AG04449 (cell line): ENCODE measurements at places on chromosomes 5 and 9.
A peak's percentile ranks its signal among the peaks of the same experiment; 100 is the strongest.

DNA sequence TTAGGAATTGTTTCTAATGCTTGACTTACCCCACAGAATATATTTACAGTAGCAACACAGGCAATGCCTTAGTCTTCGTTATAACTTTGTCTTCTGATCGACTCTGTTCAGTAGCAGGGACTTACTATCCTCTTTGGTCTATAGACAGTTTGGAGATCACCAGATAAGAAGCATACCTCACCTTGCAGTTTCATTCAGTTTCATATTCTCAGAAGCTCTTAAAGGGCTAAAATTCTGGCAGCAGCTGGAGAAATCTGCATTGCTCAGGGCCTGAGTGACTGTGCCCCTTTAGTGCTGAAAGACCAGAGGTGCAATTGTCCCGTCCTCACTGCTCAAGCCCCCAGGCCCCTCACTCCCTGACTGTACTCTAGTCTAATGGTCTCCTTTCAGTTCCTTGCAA, 26.0 kb downstream of the ZBTB43 start:
- DNase-seq = no peak

DNA sequence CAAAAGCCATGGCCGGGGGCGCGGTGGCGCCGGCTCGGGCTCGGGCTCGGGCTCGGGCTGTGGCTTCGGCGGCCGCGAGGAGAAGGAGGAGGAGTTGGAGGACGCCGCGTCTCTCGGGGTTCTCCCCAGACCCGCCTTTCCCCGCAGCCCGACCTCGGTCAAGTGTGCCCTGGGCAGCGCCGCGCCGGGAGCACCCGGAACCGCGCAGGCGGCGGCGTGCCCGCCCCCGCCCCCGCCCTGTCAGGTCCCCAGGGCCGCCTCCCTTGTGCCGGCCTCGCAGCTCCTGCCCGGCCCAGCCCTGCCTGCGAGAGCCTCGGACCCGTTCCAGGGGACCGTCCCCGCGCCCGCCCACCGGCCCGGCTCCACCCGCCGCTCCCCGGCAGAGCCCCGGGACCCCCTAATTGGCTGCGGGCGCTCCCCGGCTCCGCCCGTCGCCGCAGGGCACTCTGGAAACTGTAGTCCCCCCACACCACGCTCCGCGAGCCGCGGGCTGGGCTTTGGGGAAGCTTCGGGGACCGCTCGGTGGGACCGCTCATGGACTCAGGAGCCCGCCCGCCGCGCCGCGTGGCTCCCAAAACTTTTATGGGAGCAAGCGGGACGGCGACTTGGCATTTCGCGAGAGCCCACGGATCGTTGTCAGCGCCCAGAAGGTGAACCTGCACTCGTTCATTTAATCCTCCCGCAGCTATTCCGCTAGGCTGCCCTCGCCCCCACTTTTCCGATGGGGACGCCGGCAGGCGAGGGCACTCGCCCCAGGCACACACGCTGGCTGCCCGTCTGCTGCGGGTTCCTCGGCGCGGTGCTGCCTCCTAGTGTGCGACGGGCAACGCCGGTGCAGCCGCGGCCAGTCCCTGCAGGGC, at the start of gene STK10:
STK10 (minus strand) TSS at position 192 of the 860 bp plus-strand sequence; CDS start at position 10, 182 bp downstream.
- DNase-seq = peak; percentile 42

GRCh38 chr5:153489611-153490010, 859 bp upstream of the GRIA1 start:
- DNase-seq = no peak

DNA sequence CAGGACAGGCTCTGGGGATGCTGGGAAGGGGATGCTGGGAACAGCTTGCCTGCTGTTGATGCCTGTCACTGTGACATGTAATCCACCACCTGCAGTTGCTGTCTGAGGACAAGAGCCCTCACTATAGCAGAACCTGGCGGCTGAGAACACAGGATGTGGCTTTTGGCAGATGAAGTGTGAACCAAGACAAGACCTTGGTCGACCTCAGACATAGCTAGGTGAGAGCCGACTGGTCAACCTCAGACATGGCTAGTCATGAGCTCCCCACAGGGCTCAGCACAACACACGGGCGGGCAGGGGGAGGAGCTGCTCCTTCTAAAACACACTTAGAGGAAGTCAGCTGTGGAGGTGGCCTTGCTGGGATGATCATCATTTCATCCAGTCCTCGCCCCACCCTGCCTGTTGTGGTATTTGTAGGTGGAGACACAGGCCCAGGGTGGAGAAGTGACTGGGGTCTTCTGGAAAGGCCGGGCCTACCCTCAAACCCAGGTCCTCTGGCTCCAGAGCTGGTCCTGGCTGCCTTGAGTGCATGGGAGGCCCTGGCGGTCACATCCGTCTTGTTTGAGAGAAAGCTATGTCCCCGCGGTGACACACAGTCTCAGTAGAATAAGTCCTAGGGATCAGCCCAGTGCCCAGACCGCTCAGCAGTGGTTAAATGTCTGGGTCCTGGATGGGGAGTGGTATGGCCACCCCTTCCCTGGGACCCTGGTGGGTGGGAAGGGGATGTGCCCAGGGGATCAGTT, 6.1 kb downstream of the SUSD3 start:
- DNase-seq = no peak

- DNase-seq = peak; percentile 41
Measured at GRCh38 chr5:148730270-148730669, 75.9 kb upstream of the HTR4 start.

DNA sequence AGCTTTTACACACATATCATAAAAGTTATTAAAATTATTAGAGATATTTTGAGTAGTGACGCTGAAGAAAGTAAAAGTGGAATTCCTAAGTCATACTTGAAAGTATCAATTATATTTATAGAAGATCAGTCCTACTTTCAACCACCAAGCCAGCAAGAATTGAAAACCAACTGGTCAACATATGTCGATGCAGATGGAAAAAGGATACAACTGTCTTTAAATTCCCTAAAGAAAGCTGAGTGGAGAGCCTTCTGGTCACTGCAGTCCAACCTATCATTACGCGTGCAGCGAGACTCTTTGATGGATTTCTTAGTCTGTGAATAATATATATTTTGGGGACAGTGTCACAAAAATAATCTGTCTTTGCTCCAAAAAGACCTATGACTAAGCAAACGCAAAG, 15.3 kb downstream of the MEF2C start:
- no peak for DNase-seq
